ENCODE measurements at places on chromosomes 7 and 10.

GRCh38 chr10:29328983-29329382 lies 40.1 kb downstream of the LYZL1 start:
- DNase-seq = no peak

- no peak for DNase-seq
These were observed 69.1 kb upstream of the PTER start for GRCh38 chr10:16367621-16368292.

DNA sequence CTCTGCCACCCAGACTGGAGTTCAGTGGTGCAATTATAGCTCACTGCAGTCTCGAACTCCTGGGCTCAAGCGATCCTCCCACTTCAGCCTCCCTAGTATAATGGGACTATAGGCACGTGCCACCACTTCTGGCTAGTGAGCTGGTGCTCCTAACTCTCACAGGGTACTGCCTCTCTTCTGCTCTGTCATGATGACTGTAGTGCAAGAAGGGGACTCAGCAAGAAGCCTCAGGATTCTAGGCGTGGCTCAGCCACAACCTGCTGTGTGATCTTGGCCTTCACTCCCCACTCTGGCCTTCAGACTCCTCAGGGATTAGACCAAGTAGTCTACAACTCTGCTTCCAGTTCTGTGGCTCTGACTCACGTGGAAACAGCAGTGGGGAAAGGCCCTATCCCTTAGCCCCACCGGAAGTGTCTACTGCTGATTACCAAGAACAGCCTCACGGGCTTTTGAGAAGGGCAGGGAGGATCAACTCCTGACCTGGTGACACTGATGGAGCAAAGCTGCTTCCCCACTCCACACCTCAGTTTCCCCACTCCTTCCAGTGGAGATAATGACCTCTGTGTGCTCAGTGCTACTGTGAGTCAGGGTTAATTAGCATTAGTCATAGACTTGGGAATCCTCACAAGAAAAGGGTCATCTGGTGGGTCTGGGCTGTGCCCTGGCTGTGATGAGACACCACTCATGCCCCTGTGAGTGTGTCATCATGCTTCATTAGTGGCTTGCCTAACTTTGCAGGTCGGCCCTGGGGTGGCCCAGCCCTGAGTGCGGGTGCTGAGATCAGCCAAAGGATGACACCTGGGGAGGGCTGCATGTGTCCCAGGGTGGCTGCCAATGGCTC lies 41.1 kb downstream of the ZC3HC1 start:
- DNase-seq = no peak

DNA sequence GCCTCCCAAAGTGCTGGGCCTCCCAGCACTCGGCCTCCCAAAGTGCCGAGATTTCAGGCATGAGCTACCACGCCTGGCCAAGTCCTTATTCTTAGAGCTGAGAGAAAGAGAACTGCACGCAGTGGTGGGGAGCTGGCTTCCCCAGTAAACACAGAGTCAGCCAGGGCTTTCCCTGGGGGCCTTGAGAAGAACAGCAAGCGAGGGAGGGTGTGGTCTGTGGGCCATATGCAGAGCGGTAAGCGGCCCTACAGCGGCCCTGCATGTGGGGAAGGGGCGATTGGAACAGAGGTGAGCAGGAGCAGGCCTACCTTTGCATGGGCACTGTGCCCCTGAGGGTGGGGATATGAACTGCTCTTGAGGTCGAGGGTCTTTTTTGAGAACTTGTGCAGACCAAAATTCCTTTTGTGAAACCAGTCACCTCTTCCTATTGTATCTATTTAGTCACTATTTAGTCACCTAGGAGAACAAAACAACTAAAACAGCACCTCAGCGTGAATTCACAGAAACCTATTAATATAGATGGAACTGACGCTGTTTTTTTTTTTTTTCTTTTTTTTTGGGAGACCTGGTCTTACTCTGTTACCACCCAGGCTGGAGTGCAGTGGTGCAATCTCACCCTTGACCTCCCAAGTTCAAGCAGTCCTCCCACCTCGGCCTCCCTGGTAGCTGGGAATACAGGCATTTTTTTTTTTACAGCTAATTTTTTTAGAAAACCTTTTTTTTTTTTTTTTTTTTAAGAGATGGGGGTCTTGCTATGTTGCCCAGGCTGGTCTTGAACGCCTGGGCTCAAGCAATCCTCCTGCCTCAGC lies 36.9 kb upstream of the SH2D4B start:
- DNase-seq = peak; percentile 30

DNA sequence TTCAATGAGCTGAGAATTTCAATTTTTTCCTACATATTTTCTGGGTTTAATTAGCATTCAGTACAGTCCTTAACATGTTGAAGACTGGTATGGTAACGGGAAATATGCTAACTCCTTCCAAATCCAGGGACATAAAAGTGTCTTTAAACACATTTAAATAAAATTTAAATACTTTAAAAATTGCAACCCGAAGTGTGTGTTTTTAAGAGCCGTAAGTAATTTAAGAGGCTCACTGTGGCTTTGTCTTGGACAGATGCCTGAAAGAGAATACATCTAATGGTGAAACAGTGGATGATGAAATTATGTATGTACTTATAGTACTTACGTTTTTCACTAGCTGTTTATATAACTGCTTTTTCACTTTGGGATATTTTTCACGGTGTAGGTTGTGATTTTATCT lies 687.3 kb upstream of the CELF2 start:
- no peak for DNase-seq

GRCh38 chr7:131602994-131603372 lies 46.6 kb upstream of the PODXL start:
- DNase-seq = no peak

GRCh38 chr10:94066411-94066810 lies 72.7 kb downstream of the PLCE1 start:
- DNase-seq = no peak

- DNase-seq = no peak
These were observed 158.8 kb downstream of the HGF start for GRCh38 chr7:81611040-81611439.

- DNase-seq = no peak
These were observed 234.3 kb downstream of the ADAM12 start for GRCh38 chr10:126153711-126154628.

DNA sequence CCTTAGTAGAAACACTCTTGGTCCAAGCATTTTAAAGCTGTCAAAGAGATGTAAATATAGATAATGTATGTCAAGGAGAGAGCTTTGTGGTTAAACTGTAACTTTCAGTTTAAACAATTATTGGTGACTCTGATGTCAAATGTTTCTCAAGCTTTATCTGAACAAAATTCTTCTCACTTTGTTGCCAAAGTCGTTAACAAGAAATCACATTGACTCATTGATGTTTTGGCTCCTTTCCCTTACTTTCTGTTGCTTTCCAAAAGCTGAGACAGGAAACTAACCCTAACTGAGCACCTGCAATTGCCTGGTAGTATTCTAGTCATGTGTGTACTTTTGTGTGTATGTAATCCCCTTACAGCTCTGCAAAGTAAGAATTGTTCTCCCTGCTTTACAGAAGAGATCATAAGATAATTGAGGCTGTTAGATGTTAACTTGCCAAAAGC lies 108.5 kb downstream of the CFTR start:
- no peak for DNase-seq

- DNase-seq = no peak
These were observed 1.6 kb upstream of the GTF2I start for GRCh38 chr7:74655768-74656440.

GRCh38 chr10:52677086-52677485 lies 95.5 kb downstream of the MBL2 start:
- no peak for DNase-seq

DNA sequence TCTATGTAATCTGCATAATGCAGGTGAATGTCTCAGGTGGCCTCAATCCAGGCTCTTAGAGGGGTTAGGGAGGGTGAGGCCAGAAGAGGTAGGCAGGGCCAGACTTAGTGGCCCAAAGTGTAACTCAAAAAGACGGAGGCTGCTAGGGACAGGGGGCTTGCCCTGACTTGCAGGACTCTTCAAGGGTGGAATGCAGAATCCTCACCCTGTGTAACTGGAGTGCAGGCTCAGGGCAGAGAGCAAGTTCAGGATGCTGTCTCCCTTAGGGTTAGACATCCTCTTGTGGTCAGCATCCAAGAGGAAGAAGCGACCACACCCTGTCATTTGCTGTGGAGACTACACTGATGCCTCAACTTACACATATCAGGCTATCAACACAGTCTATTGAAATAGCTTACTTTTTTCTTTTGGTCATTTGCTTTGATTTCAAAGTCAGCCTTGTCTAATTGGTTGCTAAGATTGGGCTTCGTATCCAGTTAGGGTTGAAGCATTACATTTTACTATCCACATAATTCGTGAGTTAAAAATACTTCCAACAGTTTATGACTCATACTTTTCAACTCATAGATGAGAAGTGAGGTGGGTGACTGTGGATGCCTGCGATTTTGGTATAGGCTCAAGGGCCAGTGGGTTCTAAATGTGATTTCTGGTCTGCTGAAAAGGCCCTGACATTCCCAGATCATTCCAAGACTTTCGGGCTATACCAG lies 563.6 kb downstream of the SUGCT start:
- DNase-seq = no peak

Measured in activated CD4-positive, alpha-beta T cell treated with anti-CD3 and anti-CD28 coated beads, Interleukin-2, amount 50 U/mL, for 1 hour (primary cell).